ENCODE measurements at places on chromosomes 11 and 22.

GRCh38 chr11:127464325-127464724 is 463.8 kb upstream of the KIRREL3 start:
- no peak for DNase-seq

GRCh38 chr22:31083923-31084810 is 3.0 kb downstream of the SMTN start:
- DNase-seq = peak; percentile 40

GRCh38 chr11:3136546-3137455 is 28.3 kb downstream of the OSBPL5 start:
- no peak for DNase-seq

DNA sequence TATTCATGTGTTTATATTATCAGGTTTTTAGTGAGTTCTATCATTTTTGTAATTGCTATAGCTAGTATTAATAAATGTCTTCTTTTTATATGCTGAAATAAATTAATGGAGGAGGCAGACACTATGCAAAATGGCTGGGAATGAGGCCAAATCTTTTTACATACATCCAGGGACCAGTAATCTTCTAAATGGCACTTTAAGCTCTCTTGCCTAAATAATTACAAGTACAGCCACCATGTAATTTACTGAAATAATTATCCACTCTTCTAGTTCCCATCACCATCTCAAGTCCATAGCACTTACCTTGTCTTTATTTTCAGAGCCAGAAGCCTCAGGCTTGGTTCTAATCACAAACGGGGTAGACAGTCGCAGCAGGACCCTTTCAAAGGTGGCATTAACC is 79.1 kb downstream of the GUCY1A2 start:
- DNase-seq = no peak

DNA sequence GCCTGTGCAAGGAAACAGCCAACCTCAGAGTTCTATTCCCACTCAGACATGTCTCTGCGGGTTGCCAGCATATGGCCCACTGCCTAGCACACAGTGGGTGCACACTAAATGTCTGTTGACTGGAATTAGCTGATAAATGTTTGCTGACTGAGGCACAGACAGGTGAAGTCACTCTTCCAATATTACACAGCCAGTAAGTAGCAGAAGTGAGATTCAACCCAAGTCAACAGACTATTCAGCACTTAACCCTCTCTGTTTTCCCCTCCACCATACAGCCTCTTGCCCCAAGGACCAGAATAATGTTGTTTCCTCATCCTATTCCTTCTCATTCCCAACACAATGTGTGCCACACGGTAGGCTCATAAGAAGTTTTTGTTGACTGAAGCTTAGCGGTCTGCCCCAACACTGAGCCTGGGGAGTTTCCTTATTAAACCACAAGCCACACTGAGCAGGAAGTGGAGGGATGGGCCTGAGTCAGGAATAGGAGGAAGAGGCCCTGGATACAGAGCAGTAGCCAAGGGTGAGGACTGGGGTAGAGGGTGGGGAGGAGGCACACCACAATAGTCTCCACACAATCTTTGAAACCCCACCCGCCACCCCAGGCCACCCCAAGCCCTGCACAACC is 15.7 kb upstream of the IL10RA start:
- no peak for DNase-seq

- DNase-seq = no peak
Observed at GRCh38 chr11:126361400-126361799, 5.9 kb downstream of the ST3GAL4 start.

DNA sequence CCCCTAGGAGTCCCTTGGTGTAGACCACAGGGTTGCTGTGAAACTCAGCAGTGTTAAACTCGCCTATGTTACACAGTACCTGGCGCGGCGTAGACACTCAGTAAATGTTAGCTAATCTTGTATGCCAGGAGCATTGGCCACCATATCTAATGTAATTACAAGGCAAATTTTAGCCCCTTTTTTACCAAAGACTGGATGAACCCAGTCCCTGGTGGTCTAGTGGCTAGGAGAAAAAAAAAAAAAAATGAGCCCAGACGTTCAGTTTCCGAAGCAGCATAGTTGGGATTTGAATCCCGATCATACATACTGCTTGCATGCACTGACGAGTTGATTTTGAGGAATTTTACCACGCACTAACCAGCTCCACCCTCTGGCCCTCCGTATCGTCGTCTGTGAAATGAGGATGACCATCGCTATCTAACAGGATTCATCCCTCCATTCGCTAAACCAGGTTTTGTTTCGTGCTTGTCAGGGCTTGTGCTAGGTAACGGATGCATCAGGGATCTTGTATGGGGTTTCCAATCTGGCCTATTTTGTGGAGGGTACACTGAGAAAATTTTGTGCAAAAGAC is 688 bp downstream of the PTS start:
- DNase-seq = no peak

GRCh38 chr11:35949242-35949641 is 5.4 kb downstream of the LDLRAD3 start:
- no peak for DNase-seq

DNA sequence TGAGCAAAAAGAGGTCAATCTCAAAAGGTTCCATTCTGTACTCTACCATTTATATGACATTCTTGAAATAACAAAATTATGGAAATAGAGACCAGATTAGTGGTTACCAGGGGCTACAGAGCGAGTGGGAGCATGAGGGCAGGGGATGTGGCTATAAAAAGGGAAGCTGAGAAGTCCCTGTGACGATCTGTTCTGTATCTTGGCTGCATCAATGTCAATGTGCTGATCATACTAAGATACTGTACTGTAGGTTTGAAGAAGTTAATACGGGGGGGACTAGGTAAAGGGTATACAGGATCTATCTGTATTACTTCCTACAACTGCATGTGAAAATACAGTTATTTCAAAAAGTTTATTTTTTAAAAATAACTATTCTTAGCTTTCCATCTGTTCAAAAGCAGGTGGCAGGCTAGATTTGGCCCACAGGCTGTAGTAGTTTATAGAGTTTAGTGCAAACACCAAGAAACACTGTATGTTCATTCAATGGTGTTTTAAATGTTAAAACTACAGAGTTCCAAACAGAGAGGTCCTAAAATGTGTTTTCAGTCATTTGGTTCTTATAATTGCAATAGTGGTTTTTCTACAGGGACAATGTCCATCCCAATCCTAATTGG is 78.2 kb downstream of the SMCO4 start:
- no peak for DNase-seq

DNA sequence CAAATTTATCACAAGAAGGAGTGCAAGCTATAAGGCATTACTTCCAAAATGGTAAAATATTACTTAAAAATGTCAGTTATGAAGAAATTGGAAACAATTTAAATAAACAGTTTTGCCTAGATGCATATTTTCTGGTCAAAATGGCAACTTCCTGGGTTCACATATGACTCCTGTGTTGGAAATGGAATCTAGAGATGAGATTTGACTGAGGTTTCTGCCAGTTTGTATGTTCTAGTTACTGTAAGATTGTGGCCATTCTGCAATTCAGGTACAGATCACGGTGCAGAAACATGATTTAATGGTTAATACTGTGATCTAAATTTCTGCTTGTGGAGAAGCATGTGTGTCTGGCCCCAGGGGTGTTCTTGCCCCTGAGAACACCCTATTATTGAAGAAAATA is 3.4 kb upstream of the OR4C6 start:
- DNase-seq = no peak

- DNase-seq = no peak
Observed at GRCh38 chr11:59053387-59053786, 32.7 kb upstream of the GLYATL1B start.

GRCh38 chr22:45889539-45890350 is 87.2 kb downstream of the WNT7B start:
- DNase-seq = no peak

DNA sequence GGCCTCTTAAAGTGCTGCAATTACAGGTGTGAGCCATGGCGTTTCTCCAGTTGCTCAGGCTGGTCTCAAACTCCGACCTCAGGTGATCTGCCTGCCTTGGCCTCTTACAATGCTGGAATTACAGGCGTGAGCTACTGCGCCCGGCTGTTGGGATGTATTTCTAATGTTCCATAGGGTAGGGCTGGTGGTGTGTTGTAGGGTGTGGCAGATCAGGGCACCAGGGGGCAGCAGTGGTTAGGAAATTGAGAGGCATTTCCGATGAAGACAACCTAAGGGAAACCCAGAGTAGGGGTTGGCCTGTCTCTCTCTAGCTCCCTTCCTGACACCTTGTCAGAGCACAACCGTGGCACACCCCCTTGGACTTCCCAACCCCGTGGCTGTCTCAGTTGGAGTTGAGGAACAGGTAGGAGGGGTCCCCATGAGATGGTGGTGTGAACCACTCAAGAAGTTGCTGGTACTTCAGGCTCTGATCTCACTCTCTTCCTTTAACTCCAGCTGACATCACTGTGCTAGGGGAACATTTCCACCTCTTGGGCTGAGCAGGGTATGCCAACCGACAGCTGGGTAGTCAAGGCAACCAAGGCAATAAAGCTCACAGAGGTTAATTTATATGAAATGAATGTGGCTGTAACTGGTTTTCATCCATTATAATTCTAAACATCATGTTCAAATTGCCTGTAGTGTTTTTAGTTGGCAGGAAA is 33.0 kb downstream of the YWHAH start:
- peak; percentile 53 for DNase-seq

DNA sequence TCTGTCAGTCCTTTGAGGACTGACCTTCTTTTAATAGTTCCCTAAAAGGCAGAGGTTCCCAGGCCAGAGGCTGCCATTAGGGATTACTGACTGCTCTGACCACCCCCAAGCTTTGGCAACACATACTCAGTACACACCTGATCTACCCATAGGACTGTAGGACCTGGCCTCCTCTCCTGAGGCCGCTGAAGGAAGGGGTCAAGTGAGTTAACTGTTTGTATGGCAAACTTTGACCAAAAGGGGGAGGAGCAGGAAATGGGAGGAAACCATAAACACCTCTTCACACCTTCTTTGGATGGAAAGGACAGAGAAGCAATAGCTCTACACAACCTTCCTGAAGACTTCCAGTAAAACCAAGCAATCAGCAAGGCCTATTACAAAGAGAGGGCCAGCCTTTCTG is 104.0 kb downstream of the APOL5 start:
- no peak for DNase-seq

- DNase-seq = no peak
Observed at GRCh38 chr22:39814899-39815298, 78.7 kb downstream of the ENTHD1 start.

- DNase-seq = no peak
Observed at GRCh38 chr22:48568736-48569330, 1258.8 kb downstream of the BRD1 start.

DNA sequence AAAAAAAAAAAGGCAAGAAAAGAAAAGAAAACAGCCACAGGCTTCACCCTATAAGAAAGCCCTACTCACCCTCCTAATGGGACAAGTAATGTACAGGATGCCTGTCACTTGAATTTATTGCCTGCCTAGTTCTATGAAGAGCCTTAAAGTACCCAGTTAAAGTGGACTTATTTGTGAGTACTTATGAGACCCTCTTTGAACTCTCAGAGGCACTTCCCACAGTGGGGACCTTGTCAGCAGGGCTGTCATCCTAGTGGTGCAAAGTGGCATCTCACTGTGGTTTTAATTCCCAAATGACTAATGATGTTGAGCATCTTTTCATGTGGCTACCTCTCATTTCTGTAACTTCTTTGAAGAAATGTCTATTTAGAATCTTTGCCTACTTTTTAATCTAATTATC is 41.8 kb upstream of the BARX2 start:
- DNase-seq = no peak

DNA sequence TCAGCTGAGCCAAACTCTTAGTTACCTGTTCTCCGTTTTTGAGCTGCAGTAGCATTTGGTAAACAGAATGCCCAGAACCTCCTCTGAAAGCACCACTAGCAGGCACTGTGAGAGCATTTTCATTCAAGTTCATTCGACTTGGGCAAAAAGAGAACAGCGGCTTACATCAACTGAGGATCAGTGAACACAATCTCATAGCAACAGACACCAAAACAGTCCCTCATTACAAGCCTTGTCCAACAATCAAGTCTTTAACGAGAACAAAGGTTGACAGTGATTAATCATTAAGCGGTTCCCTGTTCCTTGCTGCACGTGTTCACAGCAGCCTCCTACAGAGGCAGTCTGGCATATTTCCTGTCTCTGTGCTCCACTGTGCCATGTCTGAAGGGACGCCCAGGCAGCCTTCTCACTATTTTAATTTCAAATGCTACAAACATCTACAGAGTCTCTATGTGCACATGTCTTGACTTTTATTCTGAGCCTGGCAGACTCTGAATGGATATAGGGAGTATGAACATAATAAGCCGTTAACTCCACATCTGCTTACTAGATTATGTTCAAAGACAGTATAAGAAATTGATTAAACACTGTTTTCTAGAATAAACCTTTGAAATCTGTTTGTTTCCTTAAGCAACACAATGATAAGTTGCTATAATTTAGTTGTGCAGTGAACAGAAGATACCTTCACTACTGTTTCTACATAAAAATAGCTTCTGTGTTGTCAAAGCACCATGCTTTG is 88.3 kb upstream of the MTMR2 start:
- DNase-seq = peak; percentile 27

- DNase-seq = no peak
Observed at GRCh38 chr11:40321537-40321936, 1137.9 kb downstream of the LRRC4C start.

- peak; percentile 5 for DNase-seq
Observed at GRCh38 chr22:42700901-42701300, 19.8 kb downstream of the A4GALT start.

DNA sequence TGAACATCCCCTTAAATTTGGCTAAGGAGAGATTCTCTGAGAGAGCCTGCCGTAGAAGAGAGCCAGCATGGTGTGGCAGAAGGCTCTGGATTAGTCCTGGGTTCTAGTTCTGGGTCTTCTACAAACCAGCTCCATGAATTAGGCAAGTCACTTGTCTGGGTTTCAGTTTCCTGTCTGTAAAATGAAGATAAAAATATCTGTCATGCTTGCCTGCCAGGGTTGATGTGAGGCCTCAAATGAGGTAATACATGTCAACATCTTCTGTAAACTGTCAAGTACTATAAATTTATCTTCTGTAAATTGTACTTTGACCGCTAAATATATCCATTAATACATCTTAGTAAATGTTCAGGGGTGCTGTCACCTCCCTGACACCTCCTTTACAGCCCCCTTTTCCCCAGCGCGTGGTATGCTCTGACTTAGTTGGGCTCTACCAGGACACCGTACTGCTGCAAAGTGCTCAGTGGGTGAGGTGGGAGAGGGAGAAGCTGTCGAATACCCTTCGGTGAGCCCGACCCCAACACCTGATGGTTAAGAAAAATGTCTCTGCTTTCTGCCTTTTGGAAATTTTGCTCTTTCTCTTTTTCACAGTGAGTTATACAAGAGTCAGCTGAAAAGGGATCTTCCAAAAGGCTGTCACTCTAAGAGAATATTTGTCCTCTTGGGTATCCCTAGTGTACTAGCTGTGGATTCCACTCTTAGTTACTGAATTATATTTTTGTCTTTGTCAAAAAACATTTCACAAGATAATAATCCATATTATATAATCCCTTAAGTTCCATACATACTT is 15.0 kb downstream of the RBX1 start:
- DNase-seq = no peak

DNA sequence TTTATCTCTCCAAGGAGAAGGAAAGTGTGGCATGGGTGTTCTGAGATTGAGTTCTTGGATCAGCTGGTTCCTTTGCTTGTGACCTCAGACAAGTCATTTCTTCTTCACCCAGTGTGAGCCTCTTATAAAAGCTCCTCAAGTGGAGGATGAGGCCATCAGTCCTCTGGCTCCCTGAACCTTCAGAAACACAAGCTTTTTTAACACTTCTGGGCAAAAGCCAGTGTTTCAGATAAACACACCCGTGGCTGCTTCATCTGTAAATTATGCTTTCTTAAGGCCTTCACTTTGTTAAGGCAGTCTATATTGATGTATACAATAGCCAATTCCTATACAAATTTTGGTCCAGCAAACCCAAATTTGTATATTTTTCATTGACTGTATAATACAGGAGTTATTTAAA is 179.9 kb downstream of the DBX1 start:
- DNase-seq = no peak
